ENCODE measurements at places on chromosomes 2 and 18.

DNA sequence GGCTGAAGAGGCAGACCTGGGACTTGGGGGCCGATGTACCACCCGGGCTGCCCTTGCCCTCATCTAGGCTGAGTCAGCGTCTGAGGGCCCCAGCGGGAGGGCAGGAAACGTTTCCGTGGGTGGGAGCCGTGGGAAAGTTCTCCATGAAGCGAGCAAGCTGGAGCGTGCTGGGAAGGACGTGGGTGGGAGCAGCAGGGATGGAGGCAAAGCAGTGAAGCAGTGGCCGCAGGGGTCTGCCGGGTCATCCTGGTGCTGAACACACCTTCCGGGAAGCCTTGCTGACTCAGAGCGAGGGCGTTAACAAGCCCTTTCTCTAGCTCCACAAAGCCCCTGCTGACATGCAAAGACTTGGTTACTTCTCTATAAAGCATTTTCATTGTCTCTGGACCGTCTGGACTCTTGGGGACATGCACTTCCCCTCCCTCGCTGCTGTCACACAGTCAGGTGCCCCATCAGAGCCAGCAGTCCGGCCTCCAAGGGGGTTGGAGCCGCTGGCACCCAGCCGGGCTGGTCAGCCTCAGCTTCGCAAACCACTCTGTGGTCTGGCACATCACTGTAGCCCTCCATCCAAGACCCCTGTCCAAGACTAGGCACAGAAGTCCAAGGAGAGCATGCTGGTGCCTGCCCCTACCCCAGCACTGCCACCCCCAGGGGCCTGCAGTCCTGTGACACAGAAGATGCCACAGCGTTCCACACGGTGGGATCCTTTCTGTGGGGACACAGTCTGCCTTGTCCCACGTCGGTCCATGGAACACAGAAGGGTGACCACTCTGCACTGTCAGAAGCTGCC lies 115.1 kb upstream of the GPC1 start:
- DNase-seq = no peak

GRCh38 chr2:145547620-145548019 lies 1027.7 kb upstream of the ZEB2 start:
- DNase-seq = no peak

DNA sequence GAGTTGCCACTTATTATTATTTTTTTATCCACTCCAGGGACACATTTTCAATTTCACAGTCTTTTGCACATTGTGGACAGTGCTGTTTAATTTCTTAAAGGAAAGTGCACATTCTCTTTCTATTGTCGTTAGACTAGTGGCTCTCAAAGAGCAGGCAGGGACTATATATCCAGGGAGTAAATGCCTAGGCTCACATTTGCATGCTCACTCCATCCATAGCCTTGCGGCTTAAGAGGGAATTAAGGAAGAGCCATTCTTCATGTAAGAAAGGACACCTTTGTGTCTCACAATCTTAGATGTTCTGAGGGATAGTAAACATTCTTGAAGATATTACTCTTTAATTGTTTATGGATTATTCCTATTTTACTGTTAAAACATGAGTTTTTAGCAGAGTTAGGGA lies 70.8 kb downstream of the FIGN start:
- DNase-seq = no peak

GRCh38 chr2:160917850-160918249 lies 242.4 kb upstream of the TANK start:
- no peak for DNase-seq

DNA sequence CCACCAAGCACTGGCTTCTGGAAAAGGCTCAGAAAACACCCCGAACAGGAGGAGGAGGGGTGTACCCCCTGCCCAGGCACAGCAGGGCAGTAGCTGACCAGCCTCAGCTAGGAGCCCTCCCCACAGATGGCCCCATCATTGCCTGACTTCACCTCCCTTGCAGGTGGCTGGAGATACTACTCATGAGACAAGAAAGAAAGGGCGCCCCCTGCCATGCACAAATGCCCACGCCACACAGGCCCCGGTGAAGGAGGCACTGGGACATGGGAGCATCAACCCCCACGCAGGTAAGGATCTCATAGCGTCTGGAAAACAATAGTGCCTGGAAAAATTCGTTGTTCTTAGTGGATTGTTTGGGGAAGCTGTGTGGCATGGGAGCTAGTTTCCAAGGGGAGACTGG lies 240.6 kb downstream of the TFCP2L1 start:
- DNase-seq = no peak

GRCh38 chr2:125581557-125581956 lies 1074.4 kb upstream of the GYPC start:
- peak; percentile 75 for DNase-seq

DNA sequence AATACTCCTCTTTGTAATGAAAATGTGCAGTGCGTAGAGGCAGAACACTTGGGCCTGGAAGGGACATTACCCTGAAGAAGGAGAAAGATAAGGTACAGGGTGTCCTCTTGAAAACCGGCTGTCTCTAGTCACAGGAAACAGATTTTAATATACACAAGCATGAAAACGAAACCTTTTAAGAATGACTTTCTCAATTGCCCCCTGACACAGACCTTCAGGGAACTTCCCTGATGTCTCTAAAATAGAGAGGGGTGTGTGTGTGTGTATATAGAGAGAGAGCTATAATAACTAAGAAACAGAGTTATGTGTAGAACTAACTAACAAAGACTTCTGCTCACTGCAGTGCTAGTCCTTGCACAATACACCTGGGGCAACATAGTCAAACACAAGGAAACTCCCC lies 780.0 kb downstream of the CNTNAP5 start:
- no peak for DNase-seq

- no peak for DNase-seq
These were observed 226.4 kb upstream of the HS6ST1 start for GRCh38 chr2:128545085-128545484.

GRCh38 chr2:231300020-231300721 lies 95.3 kb upstream of the B3GNT7 start:
- DNase-seq = no peak

- no peak for DNase-seq
These were observed 28.7 kb downstream of the IKZF2 start for GRCh38 chr2:213122725-213123124.

GRCh38 chr2:140422759-140423158 lies 1642.6 kb upstream of the NXPH2 start:
- DNase-seq = no peak

DNA sequence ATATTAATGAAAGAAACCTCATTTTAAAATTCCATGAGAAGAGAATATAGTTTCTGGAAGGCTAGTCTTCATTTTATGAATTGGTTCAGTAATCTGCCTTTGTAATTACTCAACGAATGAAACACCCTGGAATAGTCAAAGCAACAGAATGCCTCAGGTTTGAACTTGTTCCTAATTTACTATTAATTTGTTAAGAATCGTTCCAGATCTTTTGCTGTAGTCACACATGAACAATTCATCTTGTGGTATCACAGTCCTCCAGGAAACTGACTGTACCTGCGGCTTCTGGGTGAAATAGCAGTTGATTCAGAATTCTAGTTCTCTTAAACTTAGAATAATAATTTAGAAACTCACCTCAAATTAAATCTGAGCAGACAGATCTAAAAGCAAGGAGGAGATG lies 282.7 kb upstream of the MAP2 start:
- DNase-seq = no peak

DNA sequence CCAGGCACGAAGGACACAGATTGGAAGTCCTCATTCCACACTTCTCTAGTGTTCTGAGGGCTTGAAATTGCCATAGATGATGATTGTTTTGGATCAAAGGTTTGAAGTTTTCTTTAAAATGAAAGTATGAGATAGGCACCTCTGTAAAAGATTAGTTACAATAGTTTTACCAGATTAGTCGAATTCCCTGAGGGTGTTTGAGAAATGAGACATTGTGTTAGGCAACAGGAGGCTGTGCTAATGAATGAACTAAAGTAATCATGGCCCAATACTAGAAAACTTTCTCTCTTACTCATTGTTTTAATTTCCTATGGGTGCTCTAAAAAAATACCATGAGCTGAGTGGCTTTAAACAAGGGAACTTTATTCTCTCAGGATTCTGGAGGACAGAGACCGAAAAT lies 421.7 kb downstream of the RNF144A start:
- DNase-seq = no peak

GRCh38 chr18:23263551-23264235 lies 128.4 kb downstream of the CABLES1 start:
- no peak for DNase-seq

- DNase-seq = no peak
These were observed 72.4 kb upstream of the HS6ST1 start for GRCh38 chr2:128390991-128391630.

DNA sequence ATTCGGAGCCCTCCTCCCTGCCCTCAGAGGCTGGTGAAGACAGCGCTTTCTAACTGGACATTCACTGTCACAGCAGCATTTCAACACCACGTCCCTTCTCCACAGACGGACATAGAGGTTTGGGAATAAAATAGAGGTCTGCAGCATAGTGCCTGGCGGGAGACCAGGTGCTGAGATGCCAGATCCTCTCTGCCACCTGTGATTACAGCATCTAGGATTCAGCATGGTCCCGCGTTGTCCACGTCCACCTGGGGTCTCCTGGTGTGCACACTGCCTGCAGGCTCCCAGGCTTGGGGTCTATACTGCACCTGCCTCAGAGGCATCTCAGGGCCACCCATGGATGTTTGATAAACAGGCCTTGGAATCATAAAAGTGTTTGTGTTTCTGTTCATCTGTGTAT lies 175.5 kb downstream of the TMEM18 start:
- no peak for DNase-seq

DNA sequence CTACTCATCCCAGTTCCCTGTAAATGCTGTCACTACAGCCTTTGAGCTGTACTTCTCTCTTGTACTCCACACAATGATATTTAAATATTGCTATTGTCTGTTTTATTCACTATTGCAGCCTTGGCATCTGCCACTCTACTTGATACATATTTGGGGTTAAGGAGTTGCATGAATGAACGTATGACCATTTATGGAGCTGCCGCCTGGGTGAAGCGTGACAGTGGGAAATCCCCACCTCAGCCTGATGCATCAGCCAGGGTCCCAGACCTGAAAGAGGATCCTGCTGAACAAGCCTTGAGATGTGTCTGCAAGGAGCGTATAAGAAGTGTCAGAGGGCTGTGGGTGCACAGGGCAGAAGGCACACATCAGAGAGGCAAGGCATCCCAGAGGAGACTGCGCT lies 39.1 kb downstream of the MRPL35 start:
- no peak for DNase-seq

- DNase-seq = no peak
These were observed 11.4 kb downstream of the FOSL2 start for GRCh38 chr2:28404086-28404485.

- peak; percentile 40 for DNase-seq
These were observed 10.8 kb upstream of the ERMN start for GRCh38 chr2:157336137-157337010.

DNA sequence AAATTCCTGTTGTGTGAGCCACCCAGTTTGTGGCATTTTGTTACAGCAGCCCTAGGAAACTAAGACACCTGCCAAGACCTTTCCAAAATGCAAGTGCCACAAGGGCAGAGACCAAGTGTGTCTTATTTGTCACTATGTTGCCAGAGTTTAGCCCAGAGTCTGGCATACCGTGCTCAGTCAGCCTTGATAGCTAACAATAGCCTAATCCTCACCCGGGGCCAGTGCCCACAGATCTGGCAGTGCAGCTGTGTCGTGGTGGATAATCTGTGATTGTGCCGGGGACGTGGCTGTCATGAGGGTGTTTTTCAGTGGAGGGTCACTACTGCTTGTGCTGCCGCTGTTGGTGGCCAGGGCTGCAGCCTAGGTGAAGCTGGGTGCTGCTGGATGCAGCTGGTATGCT lies 53.5 kb downstream of the MEP1B start:
- no peak for DNase-seq

- no peak for DNase-seq
These were observed 329.2 kb downstream of the TNS1 start for GRCh38 chr2:217673627-217674026.

- DNase-seq = peak; percentile 57
These were observed 53.7 kb upstream of the LRRC30 start for GRCh38 chr18:7177116-7177744.

DNA sequence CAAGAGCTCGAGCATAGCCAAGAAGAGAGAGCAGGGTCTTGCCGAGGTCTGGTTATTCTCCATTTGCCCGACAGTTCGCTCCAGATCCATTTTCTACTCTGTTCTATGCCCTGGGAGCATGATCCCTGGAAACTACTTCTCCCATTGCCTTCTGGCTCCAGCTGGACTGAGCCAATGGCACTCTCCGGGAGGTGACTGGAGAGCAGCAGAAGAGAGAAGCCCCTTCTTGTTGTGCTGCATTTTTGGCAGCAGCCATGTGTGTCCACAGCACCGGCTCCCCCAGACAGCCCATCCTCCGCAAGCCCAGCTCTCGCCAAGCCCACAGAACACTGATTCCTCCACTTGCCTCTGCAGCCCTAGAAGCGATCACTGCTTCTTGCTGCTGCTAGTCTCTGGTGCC lies 345.5 kb downstream of the TNS1 start:
- DNase-seq = no peak

- DNase-seq = no peak
These were observed 98.0 kb downstream of the KCTD18 start for GRCh38 chr2:200411831-200412230.

DNA sequence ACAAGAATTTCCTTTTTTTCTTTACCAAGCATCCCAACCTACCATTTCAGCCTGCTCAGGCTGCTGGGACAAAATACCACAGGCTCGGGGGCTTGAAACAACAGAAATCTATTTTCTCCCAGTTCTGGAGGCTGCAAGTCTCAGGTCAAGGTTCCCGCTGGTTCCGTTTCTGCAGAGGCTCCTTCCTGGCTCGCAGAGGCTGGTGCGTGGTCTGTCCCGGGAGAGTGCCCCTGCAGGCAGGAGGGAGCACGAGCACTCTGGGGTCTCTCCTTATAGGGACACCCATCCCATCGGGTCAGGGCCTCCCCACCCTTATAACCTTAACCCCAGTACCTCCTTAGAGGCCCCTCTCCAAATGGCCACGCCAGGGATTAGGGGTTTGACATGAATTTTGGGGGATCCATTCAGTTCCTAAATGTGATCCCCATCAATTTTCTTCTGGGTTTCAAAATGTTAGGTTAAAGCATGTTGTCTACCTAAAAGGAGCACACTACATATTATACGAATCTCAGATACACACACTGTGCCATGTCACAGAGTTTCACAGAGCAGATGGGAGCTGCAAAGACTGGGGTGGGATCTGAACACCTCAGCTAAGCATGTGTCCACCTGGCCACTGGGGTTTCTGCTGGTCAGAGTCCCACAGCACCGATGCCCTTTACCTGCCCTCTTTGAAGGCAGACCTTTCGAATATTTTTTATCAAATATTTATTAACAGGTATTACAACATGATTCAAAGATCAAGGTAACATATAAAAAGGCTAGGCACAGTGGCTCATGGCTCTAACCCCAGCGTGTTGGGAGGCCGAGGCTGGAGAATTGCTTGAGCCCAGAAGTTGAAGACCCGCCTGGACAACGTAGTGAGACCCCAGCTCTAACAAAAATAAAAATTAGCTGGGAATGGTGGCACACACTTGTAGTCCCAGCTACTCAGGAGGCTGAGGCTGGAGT lies 17.6 kb upstream of the ADI1 start:
- DNase-seq = peak; percentile 57

GRCh38 chr2:230052299-230052698 lies 16.4 kb downstream of the SLC16A14 start:
- DNase-seq = no peak

- DNase-seq = no peak
These were observed 59.9 kb upstream of the CYRIA start for GRCh38 chr2:16725549-16725948.
